ENCODE measurements at places on chromosomes 2 and 18.

DNA sequence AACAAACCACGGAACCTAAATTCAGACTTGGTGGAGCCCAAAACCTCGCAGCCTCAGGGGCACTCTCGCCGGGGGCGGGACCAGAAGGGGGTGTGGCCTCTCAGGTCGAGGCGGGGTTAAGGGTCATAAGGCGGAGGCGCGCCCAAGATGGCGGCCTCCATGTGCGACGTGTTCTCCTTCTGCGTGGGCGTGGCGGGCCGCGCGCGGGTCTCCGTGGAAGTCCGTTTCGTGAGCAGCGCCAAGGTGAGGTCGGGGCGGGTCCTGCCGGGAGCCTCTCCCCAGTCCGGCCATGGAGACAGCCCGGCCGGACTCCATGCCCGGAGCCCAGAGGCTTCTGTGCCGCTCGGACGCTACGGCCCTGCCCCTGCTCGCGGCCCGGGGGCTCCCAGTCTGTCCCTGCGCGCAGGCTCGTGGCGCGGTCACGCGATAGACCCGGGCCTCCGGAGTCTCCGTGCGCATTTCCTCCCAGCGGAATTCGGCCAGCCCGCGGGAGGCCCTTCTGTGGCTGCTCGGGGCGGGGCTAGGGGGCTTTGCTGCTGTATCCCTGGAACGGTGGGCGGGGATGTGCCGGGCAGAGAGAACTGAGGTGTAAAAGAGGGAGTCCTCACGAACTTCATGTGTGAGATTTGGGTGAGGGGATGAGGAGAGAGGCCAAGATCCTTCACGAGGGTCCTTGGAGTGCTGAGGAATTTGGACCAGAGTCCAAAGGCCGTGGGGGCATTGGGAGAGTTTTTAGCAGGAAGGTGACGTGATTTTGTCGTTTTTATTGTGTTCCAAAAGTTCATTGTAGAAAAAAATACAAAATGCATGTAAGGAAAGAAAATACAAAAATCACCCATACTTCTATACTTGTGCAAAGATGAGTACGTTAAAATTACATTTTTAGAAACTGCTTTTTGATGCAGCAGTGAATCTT lies at the start of gene SMYD5:
Gene SMYD5 (plus strand): TSS at position 126 of the 916 bp plus-strand sequence. CDS start 22 bp downstream, at position 148.
- peak; percentile 21 for DNase-seq

DNA sequence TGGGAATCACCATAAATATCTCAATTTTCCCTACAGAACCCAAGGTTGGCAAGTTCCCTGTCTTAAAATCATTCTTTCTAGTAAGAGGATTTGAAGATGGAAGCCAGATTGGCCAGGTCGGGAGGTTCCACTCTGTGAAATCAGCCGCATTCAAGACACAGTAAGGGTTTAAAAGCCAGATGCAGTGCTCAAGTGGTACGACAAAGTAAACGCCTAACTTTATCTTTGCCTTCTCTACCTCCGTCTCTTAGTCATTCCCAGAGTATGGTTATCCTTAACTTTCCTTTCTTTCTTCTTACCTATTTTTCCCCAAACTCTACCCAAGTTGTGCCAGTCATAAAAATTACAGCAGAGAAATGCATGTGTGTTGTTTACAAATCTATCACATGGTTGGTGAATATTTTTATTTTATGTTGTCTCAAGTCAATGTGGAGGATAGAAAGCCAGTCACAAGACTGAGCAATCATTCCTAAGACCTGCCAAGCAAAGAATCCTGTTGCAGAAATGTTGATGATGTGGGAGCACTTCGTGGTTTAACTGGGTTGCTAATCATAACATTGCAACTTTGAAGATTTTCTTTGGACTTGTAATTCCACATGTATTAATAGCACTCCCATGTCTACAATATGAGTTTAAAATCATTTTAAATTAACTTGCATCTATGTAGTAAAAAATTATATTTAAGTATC lies 62.6 kb downstream of the SLC40A1 start:
- no peak for DNase-seq

DNA sequence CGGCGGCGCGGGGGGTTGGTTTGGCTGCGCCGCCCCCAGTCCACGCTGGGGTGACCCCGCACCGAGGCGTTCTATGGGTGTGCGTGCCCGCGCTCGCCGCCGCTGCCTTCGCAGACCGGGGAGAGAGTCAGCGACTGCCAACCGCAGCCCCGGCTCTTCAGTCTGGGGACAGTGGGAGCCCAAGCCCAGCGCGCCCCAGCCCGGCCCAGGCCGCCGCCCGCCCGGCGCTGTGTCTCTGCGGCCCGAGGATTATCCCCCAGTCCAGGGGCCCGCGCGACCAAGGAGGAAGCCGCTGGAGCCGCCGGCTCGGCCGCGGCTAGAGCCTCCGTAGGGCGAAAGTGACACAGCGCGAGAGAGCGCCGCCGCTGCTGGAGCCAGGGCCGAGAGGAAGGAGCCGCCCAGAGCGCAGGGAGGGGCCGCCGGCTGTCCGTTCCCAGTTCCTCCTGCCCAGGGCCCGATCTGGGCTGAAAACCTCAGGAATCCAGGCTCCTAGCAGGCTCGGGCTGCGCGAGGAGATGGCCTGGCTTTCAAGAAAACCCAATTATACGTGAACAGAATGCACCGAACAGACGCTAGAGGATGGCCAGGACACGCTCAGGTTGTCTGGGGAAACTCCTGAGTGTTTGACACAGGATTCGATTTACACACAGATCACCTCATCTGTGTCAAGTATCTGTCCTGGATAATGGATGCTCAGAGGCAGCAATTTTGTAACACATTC lies 2.4 kb downstream of the CTIF start:
- no peak for DNase-seq

- no peak for DNase-seq
Observed at GRCh38 chr18:52288403-52289004, 51.5 kb upstream of the DCC start.

DNA sequence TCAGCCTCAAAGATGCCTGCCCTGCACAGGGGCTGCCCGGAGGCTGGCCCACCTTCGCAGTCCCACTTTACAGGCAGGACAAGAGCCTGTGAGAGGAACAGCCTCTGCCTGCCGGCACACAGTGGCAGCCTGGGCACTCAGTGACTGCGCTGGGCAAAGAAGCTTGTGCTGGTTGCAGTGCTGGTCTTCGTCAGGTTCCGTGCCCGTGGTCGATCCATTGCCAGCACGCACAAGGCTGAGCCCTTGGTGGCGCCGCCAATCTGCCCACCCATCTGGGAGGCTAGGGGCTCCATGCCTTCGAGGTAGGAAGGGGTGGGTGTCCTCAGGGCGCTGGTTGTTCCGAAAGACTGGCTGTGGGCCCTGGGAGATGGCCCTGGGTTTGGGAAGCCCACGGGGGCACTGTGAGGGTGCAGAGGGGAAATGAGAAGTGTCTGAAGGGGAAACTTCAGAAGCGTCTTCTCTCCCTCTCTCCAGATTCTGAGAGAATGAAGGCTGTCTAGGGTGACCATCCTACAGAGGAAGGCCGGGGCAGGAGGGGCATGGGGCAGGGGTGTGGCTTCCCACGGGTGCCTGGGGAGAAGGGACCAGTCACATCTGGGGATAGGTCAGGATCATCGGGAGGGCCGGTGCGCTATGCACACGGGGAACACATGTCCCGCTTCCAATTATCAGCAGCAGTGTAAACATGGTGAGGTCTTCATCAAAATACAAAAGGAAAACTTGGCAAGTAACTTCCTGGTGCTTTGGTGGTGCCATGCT lies 49.1 kb upstream of the HS6ST1 start:
- DNase-seq: no peak

DNA sequence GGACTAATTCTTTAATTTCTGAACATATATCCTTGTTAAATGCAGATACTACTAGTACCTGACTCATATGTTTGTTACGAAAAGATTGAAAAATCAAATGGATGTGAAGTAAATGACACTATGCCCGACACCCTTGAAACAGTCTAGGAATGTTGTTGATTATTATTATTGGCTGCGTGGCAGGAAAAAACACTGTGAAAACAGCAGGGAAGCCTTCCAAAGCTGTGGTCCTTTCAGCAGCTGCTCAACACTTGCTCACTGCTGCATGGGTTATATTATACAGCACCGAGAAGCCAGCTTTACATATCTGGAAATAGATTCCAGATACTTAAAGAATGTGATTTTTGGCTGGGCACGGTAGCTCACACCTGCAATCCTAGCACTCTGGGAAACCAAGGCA lies 26.5 kb downstream of the CRYGD start:
- DNase-seq: no peak

DNA sequence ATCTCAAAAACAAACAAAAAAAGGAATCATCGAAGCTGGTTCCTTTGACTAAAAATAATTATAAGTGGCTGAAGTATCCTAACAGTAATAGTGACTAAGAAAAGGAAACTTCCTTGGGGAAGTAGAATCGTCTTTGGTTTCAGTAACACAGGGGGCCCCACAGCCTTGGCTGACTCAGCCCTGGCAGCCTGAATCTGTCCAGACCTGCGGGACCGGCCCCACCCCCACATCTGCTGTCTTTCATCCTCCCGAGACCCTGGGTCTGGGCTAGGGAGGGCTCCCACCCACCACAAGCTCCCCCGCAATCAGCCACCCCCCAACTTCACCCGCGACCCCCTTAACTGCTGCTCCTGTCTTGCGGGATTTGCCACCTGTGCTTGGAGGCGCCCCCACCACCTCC lies 1452.6 kb upstream of the ACVR2A start:
- DNase-seq: no peak

- DNase-seq: no peak
Observed at GRCh38 chr18:26971409-26971808, 105.9 kb upstream of the AQP4 start.
